ENCODE measurements at places on chromosomes 13 and 19.

DNA sequence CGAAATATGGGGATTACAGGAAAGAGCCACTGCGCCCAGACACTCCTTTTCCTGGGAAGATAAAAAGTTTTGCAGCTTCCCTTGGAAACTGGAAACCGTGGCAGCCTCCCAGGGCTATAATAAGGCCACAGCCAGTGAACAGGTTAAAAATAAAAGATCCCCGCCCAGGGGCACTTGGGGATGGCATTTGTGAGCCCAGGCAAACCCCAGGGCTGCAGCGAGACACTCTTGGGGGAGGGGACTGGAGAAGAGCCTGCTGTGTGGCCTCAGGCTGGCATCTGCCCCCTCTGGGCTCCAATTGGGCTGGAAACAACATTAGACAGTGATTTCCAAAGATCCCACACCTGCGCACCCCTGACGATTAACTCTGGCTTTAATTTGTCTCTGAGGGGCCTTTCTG lies 11.2 kb downstream of the FEM1A start:
- no peak for DNase-seq

GRCh38 chr13:73000027-73000674 lies 58.7 kb upstream of the KLF5 start:
- no peak for DNase-seq

- no peak for DNase-seq
Measured at GRCh38 chr13:25292301-25292700, 5.0 kb upstream of the MTMR6 start.

GRCh38 chr19:49141352-49141751 lies 13.8 kb downstream of the HRC start:
- no peak for DNase-seq

DNA sequence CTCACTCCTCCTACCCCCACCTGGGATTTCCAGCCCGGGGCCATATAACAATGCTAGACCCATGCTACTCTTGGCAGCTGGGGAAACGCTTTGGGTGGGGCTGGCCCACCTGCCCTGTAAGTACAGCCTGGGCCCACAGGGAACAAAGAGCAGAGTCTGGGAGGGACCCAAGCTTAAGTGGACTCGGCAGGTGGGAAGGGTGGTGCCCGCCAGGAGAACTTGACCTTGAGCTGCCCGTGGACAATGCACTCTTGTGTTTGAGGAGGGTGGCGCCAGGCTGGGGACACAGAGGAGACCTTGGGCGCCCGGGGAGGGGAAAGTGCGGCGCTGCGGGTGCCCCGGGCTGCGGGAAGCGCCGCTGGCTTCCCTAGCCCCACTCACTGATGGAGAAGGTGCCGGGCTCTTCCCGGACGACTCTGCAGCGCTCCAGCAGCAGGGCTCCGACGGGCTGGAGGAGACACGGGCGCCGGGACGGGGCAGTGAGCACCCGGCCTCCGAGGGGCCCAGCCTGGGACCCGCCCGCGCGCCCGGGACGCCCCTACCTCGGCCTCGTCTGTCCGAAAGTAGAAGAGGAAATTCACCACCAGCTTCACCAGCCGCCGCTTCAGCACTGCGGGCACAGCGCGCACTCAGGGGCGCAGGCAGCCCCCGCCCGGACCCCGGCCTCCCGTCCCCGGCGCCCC lies 607 bp downstream of the PLEKHJ1 start:
- DNase-seq = no peak

DNA sequence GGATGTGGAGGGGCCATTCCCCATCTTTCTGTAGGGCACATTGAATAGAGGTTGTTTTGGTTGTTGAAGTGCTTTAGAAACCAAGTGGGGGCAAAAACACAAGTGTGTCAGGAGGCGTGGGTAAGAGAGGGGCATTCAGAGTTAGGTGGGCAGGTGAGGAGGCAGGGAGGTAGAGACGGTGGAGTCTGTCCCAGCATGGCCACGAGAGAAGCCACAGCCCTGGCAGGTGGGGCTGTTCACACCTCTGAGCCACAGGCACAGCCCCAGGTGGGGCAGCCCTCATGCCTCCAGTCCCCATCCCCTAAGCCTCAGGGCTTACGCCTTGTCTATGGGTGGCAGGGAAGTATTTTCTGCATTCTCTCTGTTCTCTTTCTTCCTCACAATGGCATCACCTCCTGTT lies 43.7 kb downstream of the KCTD15 start:
- no peak for DNase-seq

GRCh38 chr13:33629605-33630360 lies 188.2 kb upstream of the RFC3 start:
- DNase-seq = no peak

GRCh38 chr13:62838929-62839328 lies 1423.3 kb upstream of the PCDH20 start:
- no peak for DNase-seq

- DNase-seq = no peak
Measured at GRCh38 chr19:52007451-52007805, 583 bp downstream of the ZNF615 start.

- no peak for DNase-seq
Measured at GRCh38 chr19:37954421-37954874, 47.4 kb downstream of the SIPA1L3 start.

GRCh38 chr13:113897161-113897560 lies 33.3 kb upstream of the GAS6 start:
- no peak for DNase-seq

- DNase-seq = no peak
Measured at GRCh38 chr19:44671400-44671799, at the start of gene CEACAM19. CEACAM19 (plus strand) TSS chr19:44671482; CDS start chr19:44671932, 450 bp downstream.

DNA sequence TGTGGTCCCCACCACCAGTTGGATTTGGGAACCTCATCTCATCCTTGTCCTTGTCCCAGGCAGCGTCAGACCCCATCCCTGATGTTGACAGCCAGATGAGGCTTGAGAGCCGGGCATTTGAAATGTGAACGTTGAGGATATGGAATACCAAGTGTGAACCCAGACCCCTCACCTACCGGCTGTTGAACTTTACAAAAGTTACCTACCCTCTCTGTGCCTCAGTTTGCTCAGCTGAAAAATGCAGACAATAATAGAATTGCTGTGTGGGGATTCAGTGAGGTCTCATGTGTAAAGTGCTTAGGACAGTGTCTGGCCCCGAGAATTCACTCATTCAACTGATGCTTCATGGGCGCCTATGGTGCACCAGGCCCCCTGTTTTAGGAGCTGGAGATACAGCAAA lies 693 bp upstream of the SIGLEC14 start:
- no peak for DNase-seq

- no peak for DNase-seq
Measured at GRCh38 chr19:48731452-48731851, 9.0 kb downstream of the RASIP1 start.

DNA sequence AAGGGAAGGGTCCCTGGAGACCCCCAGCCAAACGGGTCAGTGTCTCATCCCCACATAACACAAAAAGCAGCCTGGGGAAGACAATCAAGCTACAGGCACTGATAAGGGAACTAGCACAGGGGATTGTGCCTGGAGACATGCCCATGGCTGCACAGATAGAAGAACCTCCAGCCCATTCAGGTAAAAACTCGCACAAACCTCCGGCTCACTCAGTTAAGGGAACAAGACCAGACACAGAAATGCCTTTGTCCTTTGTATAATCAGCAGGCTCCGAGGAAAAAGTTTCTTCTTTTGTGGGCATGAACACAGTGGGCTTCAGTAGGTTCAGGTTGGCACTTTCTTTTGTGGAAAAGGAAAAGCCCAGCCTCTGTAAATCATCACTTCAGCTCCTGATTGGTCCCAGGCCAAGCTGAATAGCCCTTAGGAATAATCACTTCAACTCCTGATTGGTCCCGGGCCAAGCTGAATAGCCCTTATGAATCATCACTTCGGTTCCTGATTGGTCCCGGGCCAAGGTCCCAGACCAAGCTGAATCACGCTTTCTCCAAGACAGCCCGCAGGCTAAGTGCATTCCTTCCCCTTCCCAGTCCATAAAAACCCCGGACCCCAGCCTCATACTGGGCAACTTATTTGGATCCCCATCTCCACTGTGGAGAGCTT lies 5.0 kb upstream of the ZNF230 start:
- DNase-seq = no peak

DNA sequence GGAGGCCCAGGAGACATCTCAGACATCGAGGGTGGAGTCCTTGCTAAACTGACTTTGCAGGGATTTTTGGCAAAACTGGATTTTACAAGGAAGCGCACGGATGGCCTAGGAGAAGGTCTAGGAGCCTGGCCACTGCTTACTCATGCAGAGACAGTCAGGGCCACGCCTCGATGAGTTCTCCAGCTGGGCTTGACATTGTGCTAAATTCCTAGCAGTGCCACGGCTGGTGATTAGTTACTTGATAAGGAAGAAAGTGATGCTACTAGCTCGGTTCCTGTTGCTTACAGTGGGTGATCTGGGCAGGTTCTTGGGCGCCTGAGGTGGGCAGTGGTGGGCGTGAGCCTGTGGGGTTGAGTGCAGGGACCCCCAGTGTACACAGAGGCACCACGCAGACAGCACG lies 143.4 kb downstream of the SOX1 start:
- no peak for DNase-seq

- DNase-seq = no peak
Measured at GRCh38 chr13:106490569-106491321, 44.7 kb downstream of the EFNB2 start.

All from hypothalamus (tissue), 51 donors.